ENCODE measurements at places on chromosomes 6 and 20.
A peak's percentile ranks its signal among the peaks of the same experiment; 100 is the strongest.

DNA sequence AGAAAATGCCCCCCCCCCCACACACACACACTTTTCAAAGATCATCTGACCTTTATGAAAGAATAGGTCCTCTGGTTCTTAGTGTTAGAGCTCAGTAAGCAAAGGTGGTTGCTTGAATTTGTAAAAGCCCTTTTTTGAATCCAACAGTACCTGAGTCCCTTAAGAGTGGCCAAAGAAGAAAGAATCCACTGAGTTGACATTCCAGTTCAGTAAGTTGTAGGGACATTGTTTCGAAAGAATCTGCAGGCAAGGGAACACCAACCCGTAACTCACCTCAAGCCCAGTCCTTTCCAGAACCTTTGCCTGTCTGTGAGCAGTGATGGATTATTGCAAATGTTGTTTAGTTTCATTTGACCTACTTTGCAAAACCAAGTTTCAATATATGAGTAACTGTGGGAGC, 64.2 kb upstream of the MAP3K4 start:
- DNase-seq = no peak

GRCh38 chr6:44676246-44676790, 288.8 kb downstream of the CDC5L start:
- DNase-seq = no peak

- no peak for DNase-seq
Measured at GRCh38 chr6:70180901-70181599, 121.8 kb downstream of the COL9A1 start.

- DNase-seq = no peak
Measured at GRCh38 chr20:59770270-59770669, 163.2 kb downstream of the SYCP2 start.

GRCh38 chr20:25025091-25025861, 32.7 kb downstream of the ACSS1 start:
- DNase-seq = no peak

DNA sequence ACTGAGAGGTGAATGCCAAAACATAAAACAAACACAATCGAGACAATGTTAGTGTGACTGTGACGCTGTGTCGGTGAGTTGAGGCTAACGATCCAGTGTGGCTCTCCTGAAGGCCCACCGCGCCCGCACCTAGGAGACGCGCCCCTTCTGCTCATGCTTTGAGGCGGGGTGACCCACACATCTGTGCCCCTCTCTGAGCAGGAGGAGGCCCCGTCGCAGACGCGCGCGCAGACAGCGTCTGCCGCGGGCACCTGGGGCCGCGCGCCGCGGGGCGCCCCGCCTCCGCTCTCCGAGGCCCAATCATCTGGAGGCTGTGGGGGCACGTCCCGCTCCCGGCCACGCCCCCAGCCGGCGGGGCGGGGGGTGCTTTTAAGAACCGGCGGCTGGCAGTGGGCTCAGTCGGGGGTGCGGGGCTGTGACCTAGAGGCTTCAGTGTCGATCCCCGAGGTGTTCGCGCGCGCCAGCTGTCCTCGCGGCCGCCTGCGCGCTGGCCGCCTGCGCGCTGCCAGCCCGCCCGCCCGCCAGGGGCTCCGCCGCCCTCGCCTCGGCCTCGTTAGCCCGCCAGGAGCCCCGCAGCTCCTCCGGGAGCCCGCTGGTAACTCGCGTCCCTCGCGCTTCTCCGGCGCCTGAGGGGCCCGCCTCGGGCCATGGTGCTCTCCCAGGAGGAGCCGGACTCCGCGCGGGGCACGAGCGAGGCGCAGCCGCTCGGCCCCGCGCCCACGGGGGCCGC, at the start of gene SLC16A10:
SLC16A10 (plus strand) TSS at position 398 of the 730 bp plus-strand sequence; CDS start at position 648, 250 bp downstream.
- DNase-seq = peak; percentile 69

- no peak for DNase-seq
Measured at GRCh38 chr6:32920715-32921114, 20.1 kb downstream of the HLA-DMB start.

DNA sequence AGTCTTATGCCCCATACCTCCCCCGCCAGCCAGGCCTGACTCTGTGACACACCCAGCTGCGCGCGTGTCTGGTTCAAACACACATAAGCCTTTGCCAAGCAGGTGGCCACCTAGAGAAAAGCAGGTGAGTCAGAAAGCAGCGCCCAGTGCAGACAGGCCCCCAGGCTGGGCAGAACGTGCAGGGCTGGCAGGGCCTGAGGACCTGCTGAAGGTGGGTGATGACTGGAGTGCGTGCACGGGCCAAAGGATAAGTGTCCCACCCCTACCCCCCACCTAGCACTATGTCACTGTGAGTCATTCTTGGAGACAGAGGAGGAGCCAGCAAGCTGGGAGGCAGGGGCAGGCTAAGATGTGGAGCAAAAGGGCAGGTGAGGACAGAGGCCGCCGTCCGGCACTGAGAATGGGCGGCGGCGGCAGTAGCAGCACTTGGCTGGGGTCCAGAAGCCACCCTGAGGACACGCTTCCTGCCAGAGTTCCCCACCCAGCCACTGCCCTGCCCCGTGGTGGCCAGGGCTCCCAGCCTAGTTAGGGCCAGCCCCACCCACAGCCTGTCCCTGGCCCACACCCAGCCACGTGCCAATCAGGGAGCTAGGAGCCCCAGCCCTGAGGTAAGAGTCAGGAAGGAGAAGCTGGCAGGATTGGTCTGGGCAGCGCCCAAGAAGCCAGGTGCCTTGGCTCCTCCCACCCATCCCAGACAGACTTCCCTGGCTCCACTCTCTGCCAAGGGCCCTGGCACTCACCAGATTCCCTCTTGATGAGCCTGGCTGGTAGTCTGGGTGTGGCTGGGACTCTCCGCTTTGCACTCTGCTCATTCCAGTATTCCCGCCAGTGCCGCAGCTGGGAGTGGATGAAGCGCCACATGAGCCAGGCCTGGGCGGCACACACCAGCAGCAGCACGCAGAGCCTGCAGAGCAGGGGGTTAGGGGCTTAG, 72.7 kb downstream of the TRAM2 start:
- no peak for DNase-seq

DNA sequence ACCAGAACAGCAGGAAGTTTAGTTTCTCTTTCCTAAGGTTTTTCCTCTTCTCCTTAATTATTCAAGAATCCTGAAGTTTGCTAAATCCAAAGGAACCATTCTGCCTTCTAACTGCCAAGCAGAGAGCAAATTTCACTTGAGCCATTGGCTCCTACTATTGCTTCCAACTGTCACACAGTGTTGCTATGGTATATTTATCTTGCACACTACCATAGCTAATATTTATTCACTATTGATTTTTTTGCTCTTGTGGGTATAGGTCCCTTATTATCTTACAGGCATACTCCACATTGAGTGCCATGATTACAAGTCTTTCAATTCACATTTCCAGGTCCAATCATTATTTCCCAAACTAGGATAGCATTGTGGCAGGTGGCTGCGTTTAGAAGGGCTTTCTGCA, 266.7 kb upstream of the FLRT3 start:
- DNase-seq = no peak

GRCh38 chr20:62985444-62985778, 21.4 kb downstream of the BHLHE23 start:
- DNase-seq = no peak

DNA sequence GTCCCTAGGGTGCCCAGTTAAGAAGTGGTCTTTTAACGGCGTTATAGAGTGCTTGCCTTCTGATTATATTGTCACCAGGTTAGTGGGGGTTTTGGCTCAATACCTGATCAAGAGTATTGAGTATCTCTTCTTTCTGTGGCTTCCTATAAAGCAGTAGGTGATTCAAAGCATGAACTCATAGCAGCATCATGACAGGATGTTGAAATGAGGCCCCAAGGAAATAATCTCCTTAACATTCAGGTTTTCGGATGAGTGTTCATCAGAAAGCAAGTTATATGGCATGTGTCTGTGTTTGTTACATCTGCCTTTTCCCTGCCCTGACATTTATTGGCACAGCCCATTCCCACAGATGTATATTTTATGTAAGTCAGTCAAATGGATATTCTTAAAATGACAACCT, 301.0 kb downstream of the FARS2 start:
- DNase-seq = no peak
